ENCODE measurements at places on chromosomes 11 and 22.

DNA sequence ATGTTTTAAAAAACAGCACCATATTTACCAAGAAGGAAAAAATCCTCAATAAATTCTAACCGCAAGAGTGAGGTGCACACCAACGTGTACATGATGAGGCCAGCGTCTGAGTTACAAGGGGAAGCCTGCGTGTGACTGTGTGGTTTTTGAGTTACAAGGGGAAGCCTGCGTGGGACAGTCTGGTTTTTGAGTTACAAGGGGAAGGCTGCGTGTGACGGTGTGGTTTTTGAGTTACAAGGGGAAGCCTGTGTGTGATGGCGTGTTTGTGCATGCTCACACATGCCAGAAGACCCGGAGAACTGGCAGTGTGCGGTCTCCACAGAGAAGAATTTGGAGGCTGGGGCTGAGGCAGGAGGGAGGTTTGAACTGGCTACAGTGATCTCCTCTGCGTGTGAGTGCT lies 1376.4 kb downstream of the TBC1D22A start:
- no peak for DNase-seq

DNA sequence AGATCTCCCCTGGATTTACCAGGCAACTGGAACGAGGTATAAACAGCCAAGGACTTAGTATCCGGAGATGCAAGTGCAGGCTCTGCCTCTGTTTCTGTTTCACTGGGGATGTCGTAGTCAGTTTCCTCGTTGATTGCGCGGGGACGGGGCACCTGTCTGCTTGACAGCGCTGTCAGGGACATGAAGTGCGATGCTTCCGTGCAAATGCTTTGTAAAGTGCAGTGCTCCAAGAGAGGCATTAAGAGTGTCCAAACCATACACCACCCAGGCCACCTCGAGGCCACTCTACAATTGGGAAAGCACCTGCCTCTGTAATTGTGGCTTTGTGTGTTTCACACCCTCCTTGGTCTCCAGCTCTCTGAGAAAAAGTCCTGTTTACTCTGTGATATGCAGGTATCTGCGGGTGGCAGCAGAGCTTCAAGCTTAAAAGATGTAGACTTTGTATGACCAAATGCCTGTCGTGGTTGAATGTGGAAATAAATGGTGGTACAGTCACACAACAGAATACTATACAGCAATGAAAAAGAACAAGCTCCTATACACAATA lies 18.6 kb upstream of the CD5 start:
- DNase-seq = no peak

DNA sequence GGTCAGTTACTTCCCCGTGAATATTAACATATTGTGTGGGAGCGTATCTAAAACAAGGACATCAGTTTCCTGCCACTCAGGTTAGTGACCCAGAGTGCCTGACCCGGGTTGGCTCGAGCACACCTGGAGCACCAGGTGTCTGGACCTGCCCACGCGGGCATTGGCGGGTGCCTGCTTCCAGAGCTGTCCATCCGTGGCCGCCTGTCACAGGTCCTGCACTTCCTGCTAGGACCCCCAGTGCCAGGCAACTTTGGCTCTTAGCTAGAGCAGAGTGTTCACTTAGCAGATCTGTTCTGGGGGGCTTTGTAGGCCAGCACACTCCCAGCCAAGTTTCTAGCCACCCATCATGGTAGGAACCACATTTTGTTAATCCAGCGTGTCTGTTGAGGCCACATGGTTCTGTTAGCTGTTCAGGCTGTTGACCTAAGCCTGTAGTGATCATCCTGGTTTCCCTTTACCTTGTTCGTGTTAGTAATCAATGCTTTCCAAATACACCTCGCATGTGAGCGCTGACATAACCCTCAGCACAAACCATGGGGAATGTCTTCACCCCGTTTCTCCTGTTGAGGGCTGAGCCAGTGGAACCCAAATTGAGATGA lies 29.5 kb downstream of the MOV10L1 start:
- no peak for DNase-seq

DNA sequence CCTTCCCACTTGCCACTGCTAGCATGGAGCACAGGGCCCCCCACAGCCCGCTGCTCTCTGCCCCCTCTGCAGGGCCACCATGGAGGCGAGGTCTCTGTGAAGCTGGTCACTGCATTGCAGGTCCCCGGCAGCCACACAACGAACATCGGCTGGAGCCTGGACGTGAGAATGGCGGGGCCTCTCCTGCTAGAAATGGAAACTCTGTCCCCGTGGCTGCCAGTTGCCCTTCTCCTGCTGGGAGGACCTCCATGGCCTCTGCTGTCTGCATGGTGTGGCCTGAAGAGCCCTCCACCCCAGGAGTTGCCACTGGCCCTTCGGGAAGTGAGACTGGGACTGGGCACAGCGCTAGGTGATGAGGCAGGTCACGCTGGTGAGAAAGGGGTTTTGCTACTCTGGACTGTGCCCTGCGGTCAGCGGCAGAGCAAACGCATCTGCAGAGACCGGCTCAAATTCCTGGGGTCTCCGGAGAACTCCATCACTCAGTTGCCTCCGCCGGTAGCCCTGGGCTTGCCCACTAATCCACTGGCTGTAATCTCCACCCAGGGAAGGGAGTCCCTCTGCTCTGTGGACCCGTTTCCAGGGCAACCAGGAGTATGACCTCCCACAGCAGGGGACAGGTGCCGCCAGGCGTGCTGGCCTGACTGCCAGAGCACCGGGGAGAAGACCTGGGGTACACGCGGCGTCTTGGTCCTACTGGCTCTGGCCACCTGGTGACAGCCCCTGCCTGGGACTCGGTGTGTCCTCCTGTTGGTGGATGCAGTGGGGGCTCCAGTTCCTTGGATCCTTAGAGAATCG lies 806.3 kb downstream of the BRD1 start:
- no peak for DNase-seq

- DNase-seq = no peak
These were observed 39.8 kb upstream of the MUC5AC start for GRCh38 chr11:1117992-1118391.

DNA sequence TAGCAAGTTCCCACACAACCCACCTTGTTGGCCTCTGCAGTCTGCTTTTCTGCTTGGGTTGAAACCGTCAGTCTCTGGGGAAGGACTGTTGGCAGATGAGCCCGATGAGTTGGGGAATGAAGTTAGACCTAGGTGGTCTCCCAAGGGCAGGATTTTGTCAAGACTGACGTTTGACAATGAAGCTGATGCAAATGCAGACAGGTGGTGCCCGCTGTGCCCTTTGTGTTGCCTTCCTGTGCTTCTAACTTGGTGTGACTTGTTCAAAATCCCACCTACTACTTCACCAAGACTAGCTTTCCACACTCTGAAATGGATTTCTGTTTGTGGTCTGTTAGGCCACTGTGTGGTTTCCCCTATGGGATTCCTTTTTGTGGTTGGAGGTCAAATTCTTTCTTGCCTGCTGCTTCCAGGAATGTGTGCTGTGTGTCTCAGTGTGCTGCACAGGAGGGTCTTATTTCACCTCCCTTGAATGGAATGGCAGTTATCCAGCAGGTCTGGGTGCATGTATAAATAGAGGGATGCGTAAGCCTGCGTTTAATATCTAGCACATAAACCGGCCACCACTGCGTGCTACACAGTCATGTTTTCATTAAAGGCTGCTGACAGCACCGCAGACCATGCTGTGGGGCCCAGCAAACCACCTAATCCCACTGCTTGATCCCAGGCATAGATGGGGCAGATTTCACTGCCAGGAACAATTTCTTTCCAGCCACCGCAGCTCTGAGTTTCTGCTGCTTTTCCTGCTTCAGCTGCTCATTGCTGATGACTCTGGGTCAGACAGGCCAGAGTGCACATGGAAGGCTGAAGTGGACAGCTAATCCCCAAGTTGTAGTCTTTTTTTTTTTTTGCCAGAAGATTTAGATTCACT lies 44.8 kb downstream of the ADAMTS8 start:
- no peak for DNase-seq

- DNase-seq = no peak
These were observed 2.8 kb downstream of the SLC17A6 start for GRCh38 chr11:22340701-22341587.

- peak; percentile 67 for DNase-seq
These were observed at the start of gene LRRC32 for GRCh38 chr11:76670485-76671236. Gene LRRC32, minus strand, starts transcription at chr11:76670747. Its CDS starts 4,793 bp downstream, at chr11:76665954.

DNA sequence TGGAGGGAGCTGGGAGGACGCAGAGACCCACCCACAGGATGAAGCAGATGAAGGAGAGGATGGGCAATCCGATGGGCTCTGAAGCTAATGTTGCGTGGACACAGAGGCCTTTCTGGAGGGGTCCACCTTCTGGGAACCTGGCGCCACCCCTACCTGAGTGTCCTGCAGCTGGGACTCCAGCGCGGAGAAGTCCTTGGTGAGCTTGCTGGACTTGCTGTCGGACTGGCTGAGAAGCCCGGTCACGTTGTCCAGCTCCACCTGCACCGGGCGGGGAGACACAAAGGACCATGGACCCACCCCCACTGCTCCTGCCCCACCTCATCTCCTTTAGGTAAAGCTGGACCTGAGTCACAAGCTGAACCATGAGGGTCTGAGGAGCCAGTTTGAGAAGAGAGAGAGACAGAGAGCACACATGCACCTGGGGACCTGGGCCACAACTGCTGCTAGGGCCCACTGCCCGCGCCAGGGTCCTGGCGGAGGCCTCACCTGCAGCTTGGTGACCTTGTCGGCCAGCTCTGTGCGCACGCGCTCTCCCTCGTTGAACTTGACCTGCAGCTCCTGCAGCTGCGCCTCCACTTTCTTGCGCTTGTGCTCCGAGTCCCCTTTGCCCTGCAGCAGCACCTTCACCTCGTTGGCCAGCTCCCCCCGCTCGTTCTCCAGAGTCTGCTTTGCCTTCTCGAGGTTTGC lies 40.8 kb downstream of the APOL1 start:
- no peak for DNase-seq

DNA sequence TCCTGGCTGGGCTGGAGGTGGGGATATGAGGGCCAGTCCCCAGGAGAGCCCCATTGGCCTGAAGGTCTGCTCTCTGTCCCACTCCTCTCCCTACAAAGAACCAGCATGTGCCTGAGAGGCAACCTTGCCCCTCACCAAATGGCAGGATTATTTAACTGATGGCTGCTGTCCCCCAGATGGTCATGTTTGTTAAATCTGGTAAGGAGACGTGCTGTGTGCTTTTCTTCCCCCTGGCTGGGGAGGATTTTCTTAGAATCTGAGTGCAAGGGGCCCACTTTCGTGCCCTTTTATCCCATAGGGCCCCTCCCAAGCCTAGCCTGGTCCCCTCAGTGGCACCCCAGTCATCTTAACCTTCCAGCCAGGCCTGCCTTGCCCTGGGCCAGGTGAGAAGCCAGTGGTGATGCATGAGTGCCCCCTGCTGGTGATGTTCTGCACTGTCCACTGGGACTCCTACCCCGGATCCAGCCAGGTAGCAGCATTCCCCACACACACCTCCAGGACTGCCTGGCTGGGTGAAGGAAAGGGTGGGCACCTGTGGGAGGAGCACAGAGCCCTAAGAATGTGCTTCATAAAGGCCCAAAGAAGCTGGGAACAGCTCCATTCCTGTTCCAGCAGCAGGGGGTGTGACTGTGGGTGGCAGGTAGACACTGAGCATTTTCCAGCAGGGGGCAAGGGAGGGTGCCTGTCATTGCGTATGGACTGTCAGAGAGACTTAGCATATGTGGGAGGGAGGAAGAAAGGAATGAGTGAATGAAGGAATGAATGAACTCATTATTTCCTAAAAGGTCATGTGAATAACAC lies 28.9 kb downstream of the MFNG start:
- peak; percentile 86 for DNase-seq

- no peak for DNase-seq
These were observed 96.0 kb downstream of the MN1 start for GRCh38 chr22:27705408-27706080.

GRCh38 chr11:119356349-119357031 lies 10.0 kb upstream of the MFRP start:
- peak; percentile 87 for DNase-seq

GRCh38 chr11:77136074-77136473 lies 8.0 kb downstream of the MYO7A start:
- no peak for DNase-seq

DNA sequence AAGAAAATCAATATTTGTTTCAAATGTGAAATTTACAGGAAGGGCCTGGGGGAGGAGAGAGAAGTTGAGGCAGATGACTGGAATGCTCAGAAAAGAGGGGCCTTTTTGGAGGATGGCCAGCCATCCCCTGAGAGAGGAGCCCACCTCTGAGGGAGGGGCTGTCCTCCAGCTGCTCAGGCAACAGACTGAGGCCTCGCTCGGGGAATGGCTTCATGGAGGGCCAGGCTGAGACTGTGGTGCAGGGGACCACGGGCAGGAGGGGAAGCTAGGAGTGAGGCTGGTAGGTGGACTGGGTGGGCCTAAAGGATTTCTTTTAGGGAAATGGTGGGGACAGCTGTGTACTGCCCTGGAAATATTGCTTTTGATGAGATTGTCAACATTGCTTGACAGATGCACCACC lies 73.5 kb upstream of the CADM1 start:
- no peak for DNase-seq

- DNase-seq = peak; percentile 61
These were observed 1153.0 kb upstream of the TENM4 start for GRCh38 chr11:80593648-80594374.

DNA sequence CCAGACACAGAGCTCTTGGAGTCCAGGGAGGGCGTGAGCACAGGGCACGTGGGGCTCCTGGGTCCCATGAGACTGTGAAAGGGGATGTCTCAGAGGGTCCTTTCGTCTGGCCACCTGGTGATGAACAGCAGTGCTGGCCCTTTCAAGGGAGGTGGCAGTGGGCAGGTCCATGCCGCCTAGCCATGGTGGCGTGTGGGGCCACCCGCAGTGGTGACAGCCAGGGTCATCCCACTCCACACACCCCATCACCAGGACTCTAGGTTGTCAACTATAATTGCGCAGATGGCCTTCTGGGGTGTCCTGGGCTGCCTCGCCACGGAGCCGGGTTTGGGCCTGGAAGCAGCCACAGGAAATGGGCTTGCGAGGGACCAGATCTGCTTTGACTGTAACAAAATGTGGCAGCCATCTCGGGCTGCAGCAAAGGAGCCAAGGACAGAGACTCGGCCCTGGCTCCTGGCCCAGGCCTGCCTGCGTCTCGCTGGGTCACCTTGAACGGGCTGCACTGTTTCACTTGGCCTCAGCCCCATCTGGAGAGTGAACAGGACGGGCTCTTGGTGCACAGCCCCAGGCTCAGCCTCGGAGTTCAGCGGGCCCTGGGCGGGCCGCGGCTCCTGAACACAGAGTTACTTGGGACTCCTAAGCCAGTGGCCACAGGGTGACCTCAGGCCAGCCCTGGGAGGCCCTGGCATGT lies 1350.5 kb downstream of the BRD1 start:
- no peak for DNase-seq

- no peak for DNase-seq
These were observed 1259.7 kb upstream of the RAG2 start for GRCh38 chr11:37857726-37858125.

- no peak for DNase-seq
These were observed 166.0 kb downstream of the TENM4 start for GRCh38 chr11:79274636-79275331.

- DNase-seq = peak; percentile 83
These were observed 10.2 kb upstream of the LRRC32 start for GRCh38 chr11:76680518-76681425.

DNA sequence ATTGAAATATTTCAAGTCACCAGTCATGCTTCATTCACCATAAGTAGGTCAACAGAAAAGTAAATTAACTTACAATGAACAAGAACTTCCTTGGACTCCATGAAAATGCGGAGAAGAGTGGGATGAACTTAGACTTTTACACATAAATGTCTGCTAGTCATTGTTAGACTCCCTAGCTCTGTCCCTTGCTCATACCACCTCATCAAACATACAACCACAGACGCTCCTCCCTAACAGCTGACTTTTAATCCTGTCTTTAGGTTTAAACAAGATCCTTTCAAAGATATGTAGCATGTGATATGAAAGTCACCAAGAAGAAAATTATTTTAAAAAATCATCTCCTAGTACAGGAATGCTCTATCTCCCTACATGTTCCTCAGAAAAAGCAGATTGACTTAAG lies 248.1 kb downstream of the DLG2 start:
- no peak for DNase-seq

Data from colonic mucosa (tissue), 4 donors.